ENCODE measurements at places on chromosomes 4 and X. TPM values are rescaled to one million over a fixed set of nuclear protein-coding genes. Genes with fewer than 3 reads are reported as not detected.

GRCh38 chrX:78527263-78527662, 131.9 kb downstream of the RTL3 start:
- DNase-seq = no peak

DNA sequence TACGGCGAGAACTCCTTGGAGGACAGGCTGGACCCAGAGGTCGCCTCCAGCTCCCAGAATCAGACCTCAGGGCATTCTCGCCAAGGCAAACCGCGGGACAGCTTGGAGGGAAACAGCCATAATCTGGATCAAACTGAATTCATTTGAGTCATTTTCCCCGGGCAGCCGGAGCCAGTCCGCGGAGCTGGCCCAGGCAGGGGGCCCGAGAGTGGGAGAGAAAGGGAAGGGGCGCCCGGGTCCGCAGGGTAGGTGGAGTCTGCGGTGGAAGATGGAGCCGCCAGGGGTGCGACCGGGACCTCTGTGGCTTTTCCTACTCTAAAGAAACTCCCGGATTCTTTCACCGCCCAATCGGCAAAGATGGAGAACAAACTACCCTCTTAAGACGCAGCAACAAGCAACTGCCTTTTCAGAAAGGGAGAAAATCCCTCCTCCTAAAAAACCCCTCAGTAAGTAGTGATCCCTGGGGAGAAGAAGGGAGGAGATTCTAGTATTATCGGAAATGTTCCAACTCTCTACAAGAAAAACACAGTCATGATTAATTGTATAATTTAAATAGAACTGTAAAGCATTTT, 5.2 kb downstream of the NKX3-2 start:
- DNase-seq = no peak

Gene LDOC1
- total RNA-seq = 4.5 TPM

- DNase-seq = no peak
These were observed 587 bp downstream of the TIMM8A start for GRCh38 chrX:101347859-101348451.

- no peak for DNase-seq
These were observed 150.9 kb upstream of the ANK2 start for GRCh38 chr4:112898357-112899141.

DNA sequence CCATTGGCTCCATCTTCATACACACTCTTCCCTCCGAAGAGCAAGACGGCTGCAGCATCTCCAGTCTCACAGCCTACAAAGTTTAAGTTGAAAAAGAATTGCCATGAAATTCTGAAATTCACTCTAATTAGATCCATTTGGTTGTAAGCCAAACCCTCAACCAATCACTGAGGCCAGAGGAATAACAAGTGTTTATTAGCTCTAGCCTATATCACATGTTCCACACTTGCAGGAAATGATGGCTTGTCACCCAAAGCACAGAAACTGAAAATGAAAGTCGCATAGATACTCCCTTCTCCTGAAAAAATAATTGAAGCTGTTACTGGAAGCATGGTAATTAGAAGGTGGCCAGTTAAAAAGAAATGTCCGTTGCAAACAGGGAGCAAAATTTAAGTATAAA, 1071.8 kb downstream of the CCSER1 start:
- DNase-seq = no peak

Gene DCAF8L2
- not detected for total RNA-seq

All from cardiac septum (tissue), 1 donor.